Stimulated activated CD4-positive, alpha-beta T cell treated with anti-CD3 and anti-CD28 coated beads, Interleukin-2, amount 100 ng/mL, for 24 hours (primary cell): ENCODE measurements at places on chromosomes 13 and 19.

GRCh38 chr19:7337380-7338194, 11.2 kb upstream of the ARHGEF18 start:
- no peak for DNase-seq

- DNase-seq, result no peak
These were observed 583 bp downstream of the FGF14 start for GRCh38 chr13:102401265-102401664.

GRCh38 chr19:15532779-15533521, 24.6 kb downstream of the CYP4F22 start:
- no peak for DNase-seq

DNA sequence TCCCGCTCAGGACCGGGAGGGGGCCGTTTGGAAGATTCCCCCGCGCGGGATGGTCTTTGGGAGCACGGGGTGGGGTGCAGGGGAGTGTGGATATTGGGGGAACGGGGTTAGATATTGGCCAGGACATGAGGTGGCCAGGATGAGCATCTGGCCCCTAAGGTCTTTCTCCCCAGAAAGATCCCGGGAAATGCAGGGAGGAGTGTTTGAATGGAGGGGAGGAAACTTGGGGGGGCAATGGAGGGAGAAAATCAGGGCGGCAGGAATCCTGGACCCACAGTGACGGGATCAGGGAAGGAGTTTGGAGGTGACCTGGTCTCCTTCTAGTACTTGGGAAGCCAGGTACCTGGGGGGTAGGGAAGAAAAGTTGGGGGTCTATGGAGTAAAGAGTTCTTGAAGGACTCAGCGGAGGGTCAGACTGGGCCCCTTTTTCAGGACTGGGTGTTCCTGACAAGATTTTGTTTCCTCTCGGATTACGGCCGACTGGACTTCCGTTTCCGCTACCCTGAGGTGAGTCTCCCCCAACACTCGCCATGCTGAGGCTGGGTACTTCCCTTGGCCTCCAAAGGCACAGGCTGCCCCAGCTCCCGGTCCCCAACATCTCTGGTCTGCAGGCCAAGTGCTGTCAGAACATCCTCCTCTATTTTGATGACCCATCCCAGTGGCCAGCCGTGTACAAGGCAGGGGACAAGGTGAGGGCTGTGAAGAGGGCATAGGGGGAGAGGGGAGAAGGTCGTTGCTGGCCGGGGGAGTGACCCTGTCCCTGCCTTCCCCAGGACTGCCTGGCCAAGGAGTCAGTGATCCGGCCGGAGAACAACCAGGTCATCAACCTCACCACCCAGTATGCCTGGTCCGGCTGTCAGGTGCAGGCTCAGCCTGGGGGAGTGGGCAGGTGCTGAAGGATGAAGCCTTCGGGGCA, 989 bp downstream of the TMEM145 start:
- DNase-seq, result no peak

DNA sequence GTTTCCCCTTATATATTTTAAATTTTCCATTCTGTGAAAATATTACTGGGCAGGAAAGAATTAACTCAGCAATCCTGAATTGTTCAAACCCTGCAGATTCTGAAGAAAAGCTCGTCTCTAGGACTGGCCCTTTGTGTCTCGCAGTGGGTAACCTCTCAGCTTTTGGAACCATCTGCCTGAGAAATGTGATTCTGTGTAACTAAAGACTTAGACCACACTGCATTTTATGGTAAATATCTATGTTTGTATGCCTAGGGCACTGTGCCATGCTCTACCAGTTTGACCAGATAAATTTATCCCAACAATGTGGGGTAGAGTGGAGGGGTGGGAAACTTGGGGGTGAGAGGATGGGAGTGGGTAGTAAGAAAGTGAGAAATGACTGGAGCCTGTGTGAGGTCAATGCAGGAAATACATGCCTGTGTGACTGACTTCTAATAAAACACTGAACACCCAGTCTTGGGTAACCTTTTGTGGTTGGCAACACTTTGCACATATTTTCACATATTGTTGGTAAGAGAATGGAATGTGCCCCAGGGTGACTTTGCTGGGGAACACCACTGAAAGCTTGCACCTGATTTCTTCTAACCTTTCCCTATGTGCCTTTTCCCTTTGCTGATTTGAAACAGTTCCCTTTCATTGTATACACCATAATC, 1181.9 kb downstream of the OLFM4 start:
- DNase-seq, result no peak

- DNase-seq, result no peak
These were observed 500 bp downstream of the AP3D1 start for GRCh38 chr19:2150794-2151338.

GRCh38 chr13:42600943-42601342, 27.0 kb downstream of the TNFSF11 start:
- DNase-seq, result no peak

GRCh38 chr13:108363666-108364065, 94.1 kb downstream of the TNFSF13B start:
- no peak for DNase-seq

DNA sequence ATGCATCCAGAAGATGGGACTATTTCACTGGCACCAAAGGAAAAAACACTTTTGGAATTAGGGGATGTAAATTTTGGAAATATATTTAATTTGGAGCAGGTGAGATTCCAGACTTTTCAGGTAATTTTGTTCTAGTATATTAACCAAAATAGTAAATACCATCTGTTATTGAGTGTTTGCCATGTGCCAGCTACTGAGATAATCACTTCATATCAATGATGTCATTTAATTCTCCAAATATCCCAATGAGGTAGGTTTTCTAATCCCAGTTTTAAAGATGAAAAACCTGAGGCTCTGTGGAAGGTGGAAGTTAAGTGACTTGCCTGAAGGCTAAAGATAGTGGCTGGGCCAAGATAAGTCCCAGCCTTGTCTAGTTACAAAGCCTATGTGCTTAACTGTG, 95.2 kb downstream of the TDRD3 start:
- DNase-seq, result no peak

DNA sequence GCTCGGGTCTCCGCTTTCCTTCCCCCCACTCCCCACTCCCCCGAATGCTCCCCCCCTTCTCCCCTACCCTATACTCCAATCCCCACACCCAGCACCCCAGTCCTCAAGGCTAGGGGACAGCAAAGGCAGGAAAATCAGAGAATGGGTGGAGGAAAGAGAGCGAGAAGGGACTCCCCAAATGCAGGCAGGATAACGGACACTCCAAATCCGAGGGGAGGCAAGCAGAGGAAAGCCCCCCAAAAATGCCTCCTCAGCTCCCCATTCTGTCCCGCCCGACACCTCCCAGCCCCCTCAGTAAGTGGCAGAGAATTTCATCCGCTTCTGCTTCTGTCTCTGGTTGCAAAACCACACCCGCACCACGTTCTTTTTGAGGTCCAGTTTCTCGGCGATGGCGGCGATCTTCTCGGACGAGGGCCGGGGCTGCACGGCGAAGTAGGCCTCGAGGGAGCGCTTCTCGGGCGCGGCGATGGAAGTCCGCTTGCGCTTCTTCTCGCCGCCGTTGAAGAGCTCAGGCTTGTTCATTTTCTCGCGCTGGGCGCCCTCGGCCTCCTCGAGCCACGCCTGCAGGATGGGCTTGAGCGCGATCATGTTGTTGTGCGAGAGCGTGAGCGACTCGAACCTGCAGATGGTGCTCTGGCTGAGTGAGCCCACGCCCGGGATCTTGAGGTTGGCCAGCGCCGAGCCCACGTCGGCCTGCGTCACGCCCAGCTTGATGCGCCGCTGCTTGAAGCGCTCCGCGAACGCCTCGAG, 2.1 kb downstream of the POU4F1 start:
- DNase-seq, result no peak

DNA sequence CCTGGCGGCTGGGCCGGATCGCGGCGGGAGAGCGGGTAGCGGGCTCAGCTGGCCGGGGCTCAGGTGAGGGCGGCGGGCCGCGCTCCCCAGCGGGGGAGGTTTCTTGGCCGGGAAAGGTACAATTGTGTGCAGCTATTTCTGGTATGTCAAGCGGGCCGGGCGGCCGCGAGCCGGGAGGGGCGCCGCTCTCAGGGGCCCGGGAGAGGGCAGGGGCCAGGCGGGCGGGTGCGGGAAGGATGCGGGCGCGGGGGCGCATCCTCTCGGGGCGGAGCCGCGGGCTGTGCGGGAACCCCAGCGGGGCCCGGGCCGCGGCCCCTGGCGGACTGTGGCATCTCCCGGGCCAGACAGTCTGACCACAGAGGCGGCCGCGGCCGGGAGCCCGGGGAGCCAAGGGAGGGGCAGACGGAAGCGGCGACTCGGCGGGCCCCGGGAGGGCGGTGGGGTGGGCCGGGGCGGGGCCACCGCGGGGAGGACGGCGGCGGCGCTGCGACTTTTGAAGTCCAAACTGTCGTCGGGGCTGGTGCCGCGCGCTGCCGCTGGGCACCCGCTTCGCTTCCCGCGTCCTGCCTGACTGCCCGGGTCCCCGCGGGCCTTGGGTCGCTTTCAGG, at the start of gene LMO7:
LMO7 (plus strand) TSS at position 503 of the 608 bp plus-strand sequence. CDS start 328 bp downstream, outside the sequence.
- DNase-seq, result peak; percentile 46

DNA sequence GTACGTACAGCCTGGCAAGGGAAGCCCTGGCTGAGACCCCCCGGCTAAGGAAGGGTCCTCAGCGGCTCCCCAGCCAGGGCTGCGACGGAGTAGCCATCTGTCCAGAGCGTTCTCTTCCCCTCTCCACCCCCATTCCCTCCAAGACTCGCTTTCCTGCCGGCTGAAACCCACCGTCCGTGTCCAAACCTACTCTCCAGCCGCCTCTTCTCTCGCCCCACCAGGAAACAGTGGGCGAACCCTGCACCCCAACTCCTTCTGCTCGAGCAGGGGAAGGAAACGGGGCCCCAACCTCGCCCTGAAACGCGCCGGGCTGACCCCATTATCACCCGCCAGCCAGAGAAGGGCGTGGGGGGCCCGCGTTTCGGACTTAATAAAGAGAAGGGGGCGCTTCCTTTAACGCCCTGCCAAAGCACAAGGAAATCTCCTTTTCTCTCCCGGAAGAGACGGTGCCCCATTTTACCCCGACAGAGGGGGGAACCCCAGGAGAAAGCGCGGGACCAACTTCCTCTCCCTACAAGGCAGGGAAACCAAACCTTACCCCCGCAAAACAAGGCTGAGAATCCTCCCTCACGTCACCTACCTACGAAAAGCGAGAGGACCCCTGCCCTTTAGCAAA, 2.5 kb downstream of the ZC3H4 start:
- peak; percentile 54 for DNase-seq

DNA sequence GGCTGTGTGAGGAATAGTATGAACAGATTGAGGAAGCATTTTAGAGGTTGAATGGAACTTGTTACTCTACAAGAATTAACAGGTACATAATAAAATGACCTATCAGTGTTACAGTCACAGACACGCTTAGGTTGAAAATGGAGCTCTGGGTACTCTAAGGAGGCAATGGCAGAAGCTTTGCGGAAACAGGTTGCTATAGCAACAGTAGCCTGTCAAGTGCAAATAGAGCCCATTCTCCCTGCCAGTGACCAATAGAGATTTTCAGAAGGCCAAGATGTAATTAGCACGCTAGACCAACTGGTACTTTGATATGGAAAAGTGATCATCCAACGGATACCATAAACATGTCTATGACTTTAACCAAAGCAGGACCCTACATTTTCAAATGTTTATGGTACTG, 148.5 kb upstream of the FREM2 start:
- no peak for DNase-seq

- peak; percentile 13 for DNase-seq
These were observed 453.9 kb downstream of the COG6 start for GRCh38 chr13:40109351-40109844.

DNA sequence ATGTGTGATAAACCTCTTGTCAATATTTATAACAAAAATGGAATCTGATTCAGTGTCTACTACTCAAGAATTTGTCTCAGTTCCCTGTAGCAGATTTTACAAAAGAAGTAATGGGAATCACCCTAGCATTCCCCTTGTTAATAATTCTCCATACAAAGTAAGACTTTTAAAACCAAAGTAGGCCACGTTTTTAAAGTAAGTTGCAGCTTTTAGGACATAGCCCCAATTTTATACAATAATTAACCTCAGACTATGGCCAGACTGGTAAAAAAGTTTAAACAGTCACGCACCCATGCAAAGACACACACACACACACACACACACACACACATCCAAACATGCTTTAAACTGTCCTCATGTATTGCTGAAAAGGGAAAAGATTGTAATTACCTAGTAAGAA, 589.9 kb downstream of the PCDH9 start:
- DNase-seq, result no peak

GRCh38 chr19:861756-862580, 2.5 kb downstream of the CFD start:
- DNase-seq, result peak; percentile 73

DNA sequence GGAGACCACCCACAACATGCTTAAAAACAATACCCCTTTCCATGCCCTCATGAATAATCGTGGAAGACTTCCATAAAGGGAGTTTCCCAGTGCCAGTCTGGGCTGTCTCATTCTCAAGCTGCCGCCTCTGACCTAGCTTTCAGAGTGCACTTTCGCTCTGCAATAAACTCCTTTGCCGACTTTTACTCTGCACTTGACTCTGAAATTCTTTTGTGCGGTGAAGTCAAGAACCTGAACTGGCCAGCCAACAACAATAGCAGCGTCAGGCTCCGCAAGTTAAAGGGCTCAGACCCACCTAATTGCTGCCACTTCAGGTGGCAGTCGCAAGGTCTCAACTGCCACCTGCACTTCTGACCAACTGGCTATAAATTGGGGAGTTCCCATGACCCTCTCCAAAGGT, 10.3 kb upstream of the LEUTX start:
- DNase-seq, result no peak

DNA sequence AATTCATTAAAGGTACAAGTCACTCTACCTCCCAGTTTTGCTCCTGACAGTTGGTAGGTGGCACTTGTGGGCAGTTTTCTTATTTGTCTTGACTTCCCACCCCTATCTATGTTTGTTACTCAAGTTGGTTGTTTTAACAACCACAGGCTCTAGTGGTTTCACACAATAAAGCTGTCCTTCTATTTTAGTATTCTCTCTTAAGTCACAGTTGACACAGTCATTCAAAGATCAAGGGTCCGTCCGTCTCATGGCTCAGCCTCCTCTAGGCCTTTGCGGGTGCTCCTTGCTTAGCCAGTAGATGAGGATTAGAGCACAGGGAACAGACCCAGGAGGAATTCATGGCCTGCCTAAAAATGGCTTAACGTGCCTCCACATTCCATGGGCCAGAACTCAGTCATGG, 573.7 kb downstream of the IRS2 start:
- no peak for DNase-seq

DNA sequence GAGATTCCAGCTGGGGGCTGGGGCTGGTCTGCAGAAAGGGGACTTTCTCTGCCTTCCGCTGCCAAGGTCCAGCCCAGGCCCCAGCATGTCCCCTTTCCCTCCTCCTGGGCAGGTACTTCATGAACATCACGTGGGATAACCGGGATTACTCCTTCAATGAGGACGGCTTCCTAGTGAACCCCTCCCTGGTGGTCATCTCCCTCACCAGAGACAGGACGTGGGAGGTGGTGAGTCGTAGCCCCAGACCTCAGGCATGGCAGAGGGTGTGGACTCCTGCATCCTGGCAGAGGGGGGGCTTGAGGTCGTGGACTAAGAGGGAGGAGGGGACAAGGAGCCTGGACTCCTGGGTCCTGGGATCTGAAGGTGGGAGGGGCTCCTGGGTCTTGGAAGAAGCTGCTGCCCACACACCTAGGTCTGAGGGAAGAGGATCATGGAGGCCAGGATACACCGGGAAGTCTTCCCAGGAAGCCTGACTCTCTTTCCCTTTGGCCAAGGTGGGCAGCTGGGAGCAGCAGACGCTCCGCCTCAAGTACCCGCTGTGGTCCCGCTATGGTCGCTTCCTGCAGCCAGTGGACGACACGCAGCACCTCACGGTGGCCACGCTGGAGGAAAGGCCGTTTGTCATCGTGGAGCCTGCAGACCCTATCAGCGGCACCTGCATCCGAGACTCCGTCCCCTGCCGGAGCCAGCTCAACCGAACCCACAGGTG, 20.6 kb downstream of the GRIN2D start:
- no peak for DNase-seq
